Sigmoid colon (tissue), 7 donors: ENCODE measurements at places on chromosomes 3 and 15. TPM values are rescaled to one million over a fixed set of nuclear protein-coding genes. Genes with fewer than 3 reads are reported as not detected.

DNA sequence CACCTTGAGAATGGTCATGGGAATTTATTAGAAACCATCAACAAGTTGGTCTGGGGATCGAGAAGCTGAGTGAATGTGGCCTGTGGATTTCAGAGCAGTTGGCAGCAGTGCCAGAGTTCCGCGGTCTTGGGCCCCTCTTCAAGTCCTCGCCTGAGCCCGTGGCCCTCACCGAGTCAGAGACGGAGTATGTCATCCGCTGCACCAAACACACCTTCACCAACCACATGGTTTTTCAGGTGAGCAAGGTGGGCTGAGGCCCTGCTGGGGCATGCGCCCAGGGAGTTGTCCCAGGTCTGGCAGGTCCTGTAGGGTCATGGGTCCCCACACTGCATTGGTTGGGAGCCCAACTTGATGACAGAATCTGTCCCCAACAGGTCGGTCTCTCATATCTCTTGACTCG lies 7.0 kb upstream of the HMCES start:
- H3K27me3 ChIP-seq = no peaks in the 10 kb centered on the region
- H3K36me3 ChIP-seq = peaks cover 100% of the 10 kb centered on the region
- no peaks in the 10 kb centered on the region for H3K4me1 ChIP-seq

- H3K27ac ChIP-seq = peak overlapping the region; percentile 25
- H3K36me3 ChIP-seq = no peaks in the 10 kb centered on the region
- no peak overlapping the region for H3K4me3 ChIP-seq
- H3K27me3 ChIP-seq = no peaks in the 10 kb centered on the region
- H3K4me1 ChIP-seq = no peaks in the 10 kb centered on the region
- peak; percentile 84 for DNase-seq
Measured at GRCh38 chr3:16085884-16086608, 88.4 kb upstream of the GALNT15 start.

The SCAANT1 gene
- total RNA-seq = not detected

GRCh38 chr3:71101626-71102025 lies 481.9 kb downstream of the FOXP1 start:
- DNase-seq = no peak
- H3K36me3 ChIP-seq = no peaks in the 10 kb centered on the region
- H3K27ac ChIP-seq = peak overlapping the region; percentile 82

GRCh38 chr3:46869440-46869839 lies 6.2 kb upstream of the MYL3 start:
- H3K27ac ChIP-seq = no peak overlapping the region
- no peaks in the 10 kb centered on the region for H3K27me3 ChIP-seq
- H3K36me3 ChIP-seq = no peaks in the 10 kb centered on the region
- no peak for DNase-seq
- H3K4me3 ChIP-seq = no peak overlapping the region

DNA sequence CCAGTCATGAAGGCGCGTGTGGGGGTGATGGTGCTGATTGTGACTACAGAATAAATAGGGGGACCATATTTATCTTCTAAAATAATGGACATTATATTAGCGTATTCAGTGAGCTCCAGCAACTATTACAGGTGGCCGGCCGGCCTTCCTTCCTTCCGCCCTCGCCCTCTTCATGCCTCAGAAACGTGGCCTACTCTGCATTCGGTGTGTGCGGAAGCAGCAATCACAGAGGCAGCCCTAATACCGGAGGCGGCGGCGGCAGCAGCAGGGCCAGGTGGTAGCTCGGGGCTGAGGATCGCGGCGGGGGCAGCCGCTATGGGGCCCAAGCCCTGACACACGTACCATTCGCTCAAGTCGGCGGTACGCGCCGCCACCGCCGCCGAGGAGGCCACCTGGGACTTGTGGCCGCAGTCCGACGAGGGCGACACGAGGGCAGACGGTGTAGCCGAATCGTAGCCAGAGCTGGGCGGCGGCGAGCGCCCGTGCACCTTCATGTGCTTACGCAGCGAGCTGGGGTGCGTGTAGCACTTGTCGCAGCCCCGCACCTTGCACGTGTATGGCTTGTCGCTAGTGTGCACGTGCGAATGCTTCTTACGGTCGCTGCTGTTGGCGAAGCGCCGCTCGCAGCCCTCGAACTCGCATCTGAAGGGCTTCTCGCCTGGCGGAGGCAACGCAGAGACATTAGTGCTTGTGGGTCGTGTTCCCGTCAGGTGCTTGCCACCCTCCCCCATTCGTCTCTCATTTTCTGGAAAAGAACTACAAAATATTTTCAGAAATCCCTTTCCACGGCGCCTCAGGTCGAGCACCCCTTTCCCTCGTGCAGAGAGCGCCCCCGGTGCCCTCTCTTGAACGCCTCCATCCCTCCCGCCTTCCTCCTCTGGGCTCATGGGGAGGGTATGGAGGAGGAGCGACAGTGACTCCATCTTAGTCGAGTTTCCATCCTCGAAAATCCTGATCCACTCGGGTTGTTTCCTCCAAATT lies 15.5 kb downstream of the ZIC4 start:
- H3K4me3 ChIP-seq = no peak overlapping the region
- H3K36me3 ChIP-seq = no peaks in the 10 kb centered on the region
- H3K27ac ChIP-seq = no peak overlapping the region
- H3K4me1 ChIP-seq = peaks cover 40% of the 10 kb centered on the region
- DNase-seq = no peak
- peaks cover 93% of the 10 kb centered on the region for H3K27me3 ChIP-seq

- no peak for DNase-seq
- no peaks in the 10 kb centered on the region for H3K36me3 ChIP-seq
- H3K27me3 ChIP-seq = no peaks in the 10 kb centered on the region
- no peak overlapping the region for H3K27ac ChIP-seq
- H3K4me1 ChIP-seq = peaks cover 34% of the 10 kb centered on the region
- no peak overlapping the region for H3K4me3 ChIP-seq
Measured at GRCh38 chr15:93517176-93517575, 428.2 kb upstream of the RGMA start.

GRCh38 chr3:154122912-154123559 lies 1.8 kb downstream of the ARHGEF26 start:
- peaks cover 12% of the 10 kb centered on the region for H3K4me1 ChIP-seq
- no peaks in the 10 kb centered on the region for H3K27me3 ChIP-seq
- H3K27ac ChIP-seq = peak overlapping the region; percentile 86
- no peak for DNase-seq
- H3K36me3 ChIP-seq = no peaks in the 10 kb centered on the region

The LMAN1L gene
- total RNA-seq = 1.8 TPM

DNA sequence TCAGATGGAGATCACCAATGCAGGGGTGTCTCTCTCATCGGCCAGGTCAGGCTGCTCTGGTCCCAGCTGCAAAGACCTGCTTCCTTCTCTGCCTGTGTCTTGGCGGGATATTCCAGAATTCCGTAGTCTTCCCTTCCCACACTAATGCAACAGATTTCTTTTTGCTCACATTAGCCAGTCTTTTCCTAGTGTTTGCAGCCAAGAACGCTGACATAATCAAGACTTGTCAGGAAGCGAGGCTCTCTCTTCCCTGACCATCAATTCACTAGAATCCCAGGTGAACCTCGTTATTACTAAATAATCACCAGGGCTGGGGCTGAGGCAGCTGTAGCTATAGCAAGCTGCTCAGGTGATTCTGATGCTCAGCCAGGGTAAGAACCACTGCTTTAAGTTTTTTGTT lies 43.2 kb upstream of the ACKR4 start:
- no peak for DNase-seq
- peaks cover 14% of the 10 kb centered on the region for H3K36me3 ChIP-seq
- no peak overlapping the region for H3K4me3 ChIP-seq
- no peaks in the 10 kb centered on the region for H3K4me1 ChIP-seq

- no peaks in the 10 kb centered on the region for H3K27me3 ChIP-seq
- H3K4me1 ChIP-seq = no peaks in the 10 kb centered on the region
- no peak overlapping the region for H3K27ac ChIP-seq
- H3K4me3 ChIP-seq = no peak overlapping the region
- H3K36me3 ChIP-seq = no peaks in the 10 kb centered on the region
- no peak for DNase-seq
Measured at GRCh38 chr3:16305111-16305541, 40.1 kb downstream of the OXNAD1 start.

GRCh38 chr15:50107591-50108408 lies 11.2 kb downstream of the ATP8B4 start:
- no peaks in the 10 kb centered on the region for H3K4me1 ChIP-seq
- H3K36me3 ChIP-seq = no peaks in the 10 kb centered on the region
- peak overlapping the region; percentile 40 for H3K27ac ChIP-seq
- no peak for DNase-seq

DNA sequence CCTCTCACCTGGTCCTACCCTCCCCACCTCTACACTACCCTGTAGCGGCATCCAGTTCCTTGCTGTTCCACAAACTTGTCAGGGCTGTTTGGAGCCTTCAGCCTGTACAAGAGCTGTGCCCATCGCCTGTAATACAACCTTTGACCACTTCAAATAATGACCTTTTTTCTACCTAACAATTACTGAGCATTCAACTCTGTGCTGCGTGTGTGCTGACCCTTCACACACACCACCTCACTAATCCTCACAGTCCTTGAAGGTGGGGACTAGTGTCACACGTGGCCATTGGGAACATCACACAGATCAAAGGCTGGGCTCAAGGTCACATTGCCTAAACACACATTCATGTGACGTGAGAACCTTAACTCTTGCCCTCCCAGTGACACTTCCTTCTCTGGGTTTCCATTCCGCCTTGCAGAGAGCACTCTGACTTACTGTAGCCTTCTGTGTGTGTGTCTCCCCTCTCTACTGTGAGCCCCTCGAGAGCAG lies 3.1 kb downstream of the C3orf20 start:
- H3K36me3 ChIP-seq = no peaks in the 10 kb centered on the region
- no peaks in the 10 kb centered on the region for H3K27me3 ChIP-seq
- H3K27ac ChIP-seq = no peak overlapping the region
- no peak overlapping the region for H3K4me3 ChIP-seq
- DNase-seq = no peak
- no peaks in the 10 kb centered on the region for H3K4me1 ChIP-seq
